Left ventricle myocardium inferior (tissue), 1 donor: ENCODE measurements at places on chromosomes 7 and 10. TPM values are rescaled to one million over a fixed set of nuclear protein-coding genes. Genes with fewer than 3 reads are reported as not detected.

MRPL32 gene
- 65.5 TPM for total RNA-seq

BAIAP2L1 gene
- 2.1 TPM for total RNA-seq

SLC39A12 gene
- total RNA-seq: not detected

IFIT2 gene
- total RNA-seq: 4.5 TPM

TLL2 gene
- 7.0 TPM for total RNA-seq

PSMA2 gene
- 77.7 TPM for total RNA-seq

VPS37D gene
- total RNA-seq: 3.1 TPM

C10orf67 gene
- 0.36 TPM for total RNA-seq

FAM25A gene
- total RNA-seq: not detected

SNX8 gene
- total RNA-seq: 16.8 TPM

ZNF32 gene
- total RNA-seq: 45.1 TPM

SEMA3D gene
- 1.8 TPM for total RNA-seq

LMTK2 gene
- 26.9 TPM for total RNA-seq

ASB10 gene
- total RNA-seq: 35.4 TPM

ADAP1 gene
- 8.4 TPM for total RNA-seq

CFAP70 gene
- total RNA-seq: 2.0 TPM
